ENCODE measurements at places on chromosomes 5 and 9.

- no peak for DNase-seq
These were observed 18.3 kb downstream of the BRD3OS start for GRCh38 chr9:134043531-134043988.

DNA sequence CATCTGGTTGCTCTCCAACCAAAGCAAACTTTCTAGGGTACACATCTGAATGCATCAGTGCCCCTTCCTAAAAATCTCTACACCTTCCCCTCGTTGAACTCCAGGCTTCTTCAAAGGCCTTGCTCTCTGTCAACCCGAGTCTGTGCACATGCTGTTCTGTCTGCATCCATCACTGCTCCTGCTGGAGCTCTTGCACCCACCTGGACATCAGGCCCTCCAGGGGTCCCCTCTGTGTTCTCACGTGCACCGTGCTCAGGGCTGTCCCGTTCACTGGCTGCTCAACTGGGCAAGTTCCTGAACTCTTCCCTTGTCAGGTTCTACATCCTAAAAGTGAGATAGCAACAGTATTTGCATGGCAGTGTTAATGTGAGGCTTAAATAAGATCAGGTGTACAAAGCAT is 62.7 kb upstream of the ANGPTL2 start:
- no peak for DNase-seq

GRCh38 chr5:139844472-139845145 is 49.0 kb downstream of the PSD2 start:
- peak; percentile 79 for DNase-seq

GRCh38 chr9:134937164-134937555 is 19.4 kb upstream of the FCN1 start:
- no peak for DNase-seq

- no peak for DNase-seq
These were observed 18.4 kb upstream of the RARS1 start for GRCh38 chr5:168467755-168468330.

GRCh38 chr5:7742241-7742656 is 108.7 kb downstream of the CFAP90 start:
- peak; percentile 15 for DNase-seq

- no peak for DNase-seq
These were observed 73.3 kb downstream of the SNX18 start for GRCh38 chr5:54590824-54591223.

DNA sequence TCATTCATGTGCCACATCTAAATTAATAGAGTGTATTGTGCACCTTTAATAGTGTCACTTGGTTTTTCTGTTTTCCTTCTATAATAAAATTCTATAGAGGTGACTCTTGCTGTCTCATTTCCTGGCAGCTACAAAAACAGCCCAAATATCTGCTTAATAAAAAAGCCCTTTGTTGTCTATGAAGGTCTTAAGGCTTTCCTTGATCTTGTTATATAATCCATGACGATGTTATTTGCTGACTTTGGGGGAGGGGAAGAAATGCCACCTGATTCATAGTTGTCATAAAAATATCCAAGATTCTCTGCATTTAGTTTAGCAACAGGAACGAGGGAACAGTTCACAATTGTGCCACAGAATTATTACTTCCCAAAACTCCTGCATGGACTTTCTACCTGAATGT is 31.3 kb downstream of the CPEB4 start:
- DNase-seq, result no peak

DNA sequence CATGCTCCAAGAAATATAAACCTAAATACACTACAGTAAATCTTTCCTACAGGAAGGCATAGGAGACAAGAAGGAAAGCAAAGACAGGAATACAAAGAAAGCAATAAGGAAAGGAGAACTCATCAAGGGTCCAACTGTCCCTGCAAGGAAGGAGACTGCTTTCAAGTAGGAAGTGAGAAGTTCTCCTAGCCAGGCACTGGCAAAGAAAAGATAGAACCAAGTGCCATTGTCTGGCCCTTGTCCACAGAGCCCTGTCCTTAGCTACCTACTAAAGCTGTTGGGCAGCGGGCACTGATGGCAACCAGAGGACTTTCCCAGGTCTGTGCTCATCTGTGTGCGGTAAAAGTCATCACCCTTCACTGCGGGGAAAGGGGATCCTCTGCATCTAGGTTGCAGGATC is 108.2 kb downstream of the KLHL3 start:
- no peak for DNase-seq

DNA sequence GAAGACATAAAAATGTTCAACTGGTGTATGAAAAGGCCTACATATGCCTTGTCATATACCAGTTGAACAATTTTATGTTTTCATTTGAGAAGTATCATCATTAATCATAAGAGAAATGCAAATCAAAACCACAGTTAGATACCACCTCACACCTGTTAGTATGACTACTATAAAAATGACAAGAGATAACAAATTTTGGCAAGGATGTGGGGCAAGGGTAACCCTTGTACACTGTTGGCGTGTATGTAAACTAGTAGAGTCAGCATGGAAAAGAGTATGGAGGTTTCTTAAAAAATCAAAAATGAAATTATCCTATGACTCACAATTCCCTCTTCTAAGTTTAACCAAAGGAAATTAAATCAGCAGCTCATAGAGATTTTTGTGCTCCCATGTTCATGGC is 250.4 kb upstream of the ST8SIA4 start:
- DNase-seq, result no peak

- DNase-seq, result no peak
These were observed 261.2 kb upstream of the FAM174A start for GRCh38 chr5:100273846-100274580.

Data from HCT116 (cell line).